ENCODE measurements at places on chromosomes 12 and 14.

GRCh38 chr12:9118158-9118557 lies 2.4 kb upstream of the A2M start:
- DNase-seq: no peak

GRCh38 chr12:11763760-11764520 lies 114.5 kb downstream of the ETV6 start:
- peak; percentile 72 for DNase-seq

DNA sequence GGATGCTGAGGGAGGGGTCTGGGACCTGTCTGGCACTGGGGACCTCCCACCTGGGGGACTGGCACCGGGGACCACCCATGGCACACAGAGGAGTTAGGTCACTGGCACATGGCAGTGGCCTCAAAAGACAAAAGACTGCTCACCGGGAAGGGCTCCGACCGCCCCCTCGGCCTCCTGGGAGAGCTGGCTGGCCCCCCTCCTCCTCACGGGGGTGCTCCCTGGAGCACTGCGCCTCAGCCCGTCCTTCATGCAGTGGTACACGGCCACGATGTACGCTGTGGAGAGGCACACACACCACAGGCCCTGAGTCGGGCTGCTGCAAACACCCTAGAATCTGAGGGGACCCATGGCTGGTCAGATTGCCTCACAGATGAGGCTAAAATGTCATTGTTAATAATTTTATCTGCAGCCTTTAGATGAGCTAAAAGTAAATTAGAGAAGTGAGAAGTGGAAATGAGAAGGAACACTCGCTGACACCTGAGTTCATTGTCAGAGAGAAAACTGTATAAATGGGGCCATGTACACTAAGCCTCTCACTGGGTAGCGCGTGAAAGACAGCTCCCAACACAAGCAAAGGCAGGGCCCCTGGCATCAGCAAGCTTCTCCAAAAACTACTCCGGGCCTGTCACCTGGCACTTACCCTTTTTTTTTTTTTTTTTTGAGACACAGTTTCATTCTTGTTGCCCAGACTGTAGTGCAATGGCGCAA lies 14.1 kb downstream of the P2RX2 start:
- DNase-seq: no peak

DNA sequence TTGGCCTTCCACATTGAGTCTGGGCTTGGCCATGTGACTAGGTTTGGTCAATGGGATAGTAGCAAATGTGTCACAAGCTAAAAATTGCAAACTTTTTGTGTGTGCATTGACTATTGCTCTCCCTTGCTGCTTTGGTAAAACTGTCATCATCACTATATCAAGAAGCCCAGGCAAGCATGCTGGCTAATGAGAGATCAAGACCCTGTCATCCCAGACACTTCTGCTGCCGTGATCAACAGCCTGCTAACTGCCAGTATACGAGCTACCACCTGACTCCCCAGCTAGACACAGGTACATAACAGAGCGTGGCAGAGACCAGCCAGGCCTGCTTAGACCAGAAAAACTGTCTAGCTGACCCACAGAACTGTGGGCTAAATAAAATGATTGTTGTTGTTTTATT lies 456.7 kb upstream of the DCN start:
- no peak for DNase-seq

GRCh38 chr12:127770118-127770517 lies 496.9 kb upstream of the TMEM132C start:
- DNase-seq: no peak

DNA sequence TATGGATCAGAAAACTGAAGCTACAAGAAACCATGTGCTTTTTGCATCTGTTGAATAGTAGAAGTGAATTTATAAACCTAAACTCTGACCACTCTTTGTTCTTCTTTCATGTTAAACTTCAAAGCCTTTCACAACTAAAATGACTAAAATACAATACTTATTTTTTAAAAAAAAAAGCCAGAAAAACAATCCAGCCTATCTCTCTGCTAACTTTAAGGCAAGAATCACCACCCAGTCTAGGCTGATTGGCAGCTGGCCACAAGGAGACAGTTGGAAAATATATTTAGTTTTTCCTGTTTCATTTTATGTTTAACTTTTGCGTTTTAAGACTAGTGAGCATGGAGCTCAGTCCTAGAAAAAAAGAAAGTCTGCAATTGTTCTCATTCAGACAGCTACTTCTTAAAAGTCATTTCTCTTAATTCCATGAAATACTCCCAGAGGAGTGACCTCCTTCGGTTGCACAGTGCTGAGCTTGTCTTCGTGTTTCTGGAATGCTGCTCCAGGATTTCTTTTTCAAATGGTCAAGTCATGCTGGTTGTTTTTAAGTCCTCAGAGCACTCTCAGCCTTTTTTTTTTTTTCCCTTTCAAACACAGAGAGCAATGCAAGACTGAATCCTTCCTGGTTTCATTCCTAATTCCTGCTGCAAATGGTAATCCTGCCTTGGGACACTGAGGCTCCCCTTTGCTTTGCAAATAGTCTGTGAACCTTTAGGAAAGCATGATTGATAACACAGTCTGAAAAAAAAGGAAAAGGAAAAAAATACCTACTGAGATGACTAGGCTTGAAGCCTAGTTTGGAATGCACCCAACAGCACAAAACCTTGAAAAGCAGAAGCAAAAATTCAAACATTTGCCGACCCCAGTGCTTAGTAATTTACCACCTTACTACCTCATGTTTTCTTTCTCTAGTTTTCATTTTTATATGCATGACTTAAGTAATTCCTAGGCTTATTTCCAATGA lies 233.3 kb upstream of the DAAM1 start:
- peak; percentile 56 for DNase-seq

- no peak for DNase-seq
Measured at GRCh38 chr12:11182529-11182928, 4.2 kb downstream of the TAS2R42 start.

- DNase-seq: no peak
Measured at GRCh38 chr14:24463017-24463883, 20.7 kb upstream of the SDR39U1 start.

GRCh38 chr12:64670919-64671639 lies 60.8 kb downstream of the RASSF3 start:
- DNase-seq: peak; percentile 63

DNA sequence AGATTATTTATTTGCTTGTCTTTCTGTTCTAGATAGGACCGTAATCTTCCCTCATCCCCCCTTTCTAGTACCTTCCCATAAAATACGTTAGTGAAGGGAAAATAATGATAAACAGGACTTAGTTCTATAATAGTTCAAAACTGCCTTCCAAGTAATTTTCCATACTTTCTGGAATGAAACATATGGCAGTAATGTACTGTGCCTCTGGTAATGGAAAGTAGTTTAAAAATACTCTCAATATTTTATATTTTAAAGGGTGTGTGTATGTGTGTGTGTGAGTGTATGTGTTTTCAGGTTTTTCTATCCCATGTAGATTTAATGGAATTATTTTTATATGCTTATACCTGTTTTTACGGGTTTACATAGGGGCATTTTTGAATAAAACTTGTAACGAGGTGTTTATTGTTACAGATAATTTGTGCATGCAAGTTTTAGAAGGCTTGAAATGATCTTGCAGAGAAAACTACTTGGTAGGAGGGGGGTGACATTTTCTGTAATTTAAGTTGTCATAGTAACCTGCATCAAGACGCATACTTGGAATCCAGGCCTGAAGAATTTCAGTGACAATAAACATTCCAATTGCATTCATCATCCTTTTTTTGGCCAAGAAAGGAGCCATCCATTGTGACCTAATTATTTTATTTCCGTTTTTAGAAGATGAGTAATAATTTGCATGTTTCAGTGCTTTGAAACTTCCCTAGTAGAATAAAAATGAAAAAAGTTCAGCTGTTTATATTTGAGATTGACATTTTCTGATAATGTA lies 38.9 kb downstream of the RASSF8 start:
- DNase-seq: peak; percentile 96

DNA sequence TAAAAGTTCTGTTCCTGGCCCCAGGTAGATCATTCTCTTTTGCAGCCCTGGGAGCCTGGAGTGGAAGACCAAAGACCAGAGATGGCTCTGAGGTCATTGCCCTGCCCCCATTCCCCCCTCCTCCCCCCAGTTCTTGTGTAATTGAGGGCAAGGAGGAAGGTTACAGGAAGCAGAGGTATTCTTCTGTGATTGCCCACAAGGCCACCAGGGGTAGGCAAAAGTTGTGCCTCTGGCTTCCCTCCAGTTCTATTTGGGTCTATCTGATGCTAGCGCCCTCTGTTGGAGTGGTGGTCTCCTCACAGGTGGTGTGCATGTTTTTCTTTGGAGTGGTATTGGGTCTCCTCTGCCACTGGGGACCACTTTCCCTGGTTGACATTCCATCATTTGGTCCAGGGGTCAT lies 41.2 kb upstream of the CRY1 start:
- DNase-seq: no peak
